ENCODE measurements at places on chromosomes 7 and 10.

- DNase-seq = no peak
Measured at GRCh38 chr7:39285256-39285655, 280.9 kb upstream of the YAE1 start.

- DNase-seq = no peak
Measured at GRCh38 chr7:91826377-91826776, 54.1 kb downstream of the MTERF1 start.

DNA sequence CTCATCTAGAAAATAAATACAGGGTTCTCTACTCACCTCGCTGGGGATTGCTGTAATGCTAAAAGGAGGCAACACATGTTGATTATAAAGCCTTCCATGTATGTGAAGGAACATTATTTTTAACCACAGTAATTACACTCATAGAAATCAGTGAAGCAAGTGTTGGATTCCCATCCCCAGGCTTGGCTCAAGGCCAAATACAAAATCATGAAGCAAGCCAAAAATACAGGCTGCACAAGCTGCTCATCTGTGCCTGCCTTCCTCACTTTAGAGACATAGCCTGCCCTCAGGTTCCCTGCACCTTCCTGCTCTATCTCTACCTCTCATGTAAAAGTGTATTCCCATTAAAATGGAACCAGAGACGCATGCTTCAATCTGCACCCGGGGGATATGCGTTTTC, 1077.1 kb upstream of the C7orf33 start:
- no peak for DNase-seq

DNA sequence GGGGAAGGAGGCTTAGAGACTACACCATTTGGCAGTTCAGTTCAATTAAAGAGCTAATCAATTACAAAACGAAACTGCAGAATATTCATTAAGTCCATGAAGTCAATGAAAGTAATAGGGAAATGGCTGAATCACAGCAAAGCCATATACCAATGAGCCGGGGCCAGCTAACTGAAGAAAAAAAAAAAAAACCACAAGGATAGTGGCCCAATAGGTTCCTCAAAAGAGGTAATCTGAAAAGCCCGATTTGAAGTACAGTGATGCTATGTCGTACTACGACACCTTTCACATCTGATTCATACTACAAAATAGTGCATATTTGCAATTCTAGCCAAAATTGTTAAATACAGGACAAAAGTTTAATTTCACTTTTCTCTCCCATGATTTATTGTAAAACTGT, 2.5 kb downstream of the ARHGAP12 start:
- no peak for DNase-seq

GRCh38 chr7:142385491-142386340, 127.9 kb upstream of the PRSS58 start:
- DNase-seq = peak; percentile 65

DNA sequence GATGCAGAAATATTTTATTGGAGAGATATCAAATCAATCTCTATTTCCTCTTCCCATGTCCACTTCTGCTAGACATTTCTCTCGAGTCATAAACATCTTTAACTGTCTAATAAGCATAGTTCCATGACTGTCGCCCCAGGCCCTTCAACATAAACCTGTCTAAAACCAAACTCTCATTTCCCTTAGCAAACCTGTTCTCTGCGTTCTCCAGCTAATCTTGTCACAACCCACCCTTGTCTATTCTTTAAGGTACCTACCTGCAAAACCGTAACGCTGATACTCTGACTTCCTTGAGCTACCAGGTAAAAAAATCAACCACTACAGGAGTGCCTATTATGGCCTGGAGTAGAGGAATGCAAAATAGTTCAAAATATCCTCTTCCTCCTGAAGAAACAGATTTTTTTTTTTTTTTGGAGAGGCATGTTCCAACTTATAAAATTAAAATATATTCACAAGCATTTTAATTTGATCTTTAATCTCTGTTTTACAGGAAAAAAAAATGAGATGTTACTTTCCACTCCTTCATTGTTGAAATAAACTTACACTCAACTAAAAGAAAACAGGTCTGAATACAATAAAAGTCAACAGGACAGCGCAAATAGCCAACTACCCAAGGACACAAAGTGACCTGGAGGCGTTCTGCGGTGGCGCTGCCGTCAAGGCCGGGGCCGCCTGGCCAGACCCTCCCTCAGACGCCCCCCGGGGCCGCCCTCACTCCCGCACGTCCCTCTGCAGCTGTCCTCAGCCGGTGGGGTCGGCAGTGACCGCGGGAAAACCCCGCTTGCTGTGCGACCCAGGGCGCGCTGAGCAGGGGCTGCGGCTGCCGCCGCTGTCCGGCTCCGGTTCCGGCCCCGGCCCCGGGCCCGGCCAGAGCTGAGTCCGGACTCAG, 765 bp downstream of the SLC25A40 start:
- peak; percentile 15 for DNase-seq

DNA sequence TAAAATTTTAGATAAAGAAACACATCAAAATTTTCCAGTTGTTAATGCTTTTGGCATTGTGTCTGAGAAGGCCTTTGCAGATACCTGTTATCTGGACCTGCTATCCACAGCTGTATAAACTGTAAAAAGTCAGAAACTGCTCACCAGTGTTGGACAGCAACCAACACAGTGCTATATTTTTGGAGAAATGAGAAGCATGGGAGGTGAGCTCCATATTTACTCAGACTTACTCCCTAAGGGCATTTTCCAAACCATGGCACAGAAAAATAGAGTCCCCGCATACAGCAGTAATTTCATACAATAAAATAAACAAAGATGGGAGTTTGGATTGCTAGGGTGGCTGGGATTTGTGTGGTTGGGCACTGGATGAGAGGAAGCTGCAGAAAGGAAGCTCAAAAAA, 136.3 kb upstream of the GLI3 start:
- no peak for DNase-seq

GRCh38 chr7:92259610-92260247, 14.0 kb downstream of the ANKIB1 start:
- no peak for DNase-seq

- DNase-seq = no peak
Measured at GRCh38 chr7:123916240-123916724, 8.8 kb upstream of the SPAM1 start.

Data from activated CD4-positive, alpha-beta T cell treated with anti-CD3 and anti-CD28 coated beads, Interleukin-2, amount 10 ng/mL, durations not matched to agents 7 days and 5 days (primary cell).